NCI-H69 (cell line): ENCODE measurements at places on chromosomes 13 and 19.
A peak's percentile ranks its signal among the peaks of the same experiment; 100 is the strongest.

GRCh38 chr19:42472402-42473147 lies 29.8 kb upstream of the CXCL17 start:
- peak; percentile 26 for DNase-seq

DNA sequence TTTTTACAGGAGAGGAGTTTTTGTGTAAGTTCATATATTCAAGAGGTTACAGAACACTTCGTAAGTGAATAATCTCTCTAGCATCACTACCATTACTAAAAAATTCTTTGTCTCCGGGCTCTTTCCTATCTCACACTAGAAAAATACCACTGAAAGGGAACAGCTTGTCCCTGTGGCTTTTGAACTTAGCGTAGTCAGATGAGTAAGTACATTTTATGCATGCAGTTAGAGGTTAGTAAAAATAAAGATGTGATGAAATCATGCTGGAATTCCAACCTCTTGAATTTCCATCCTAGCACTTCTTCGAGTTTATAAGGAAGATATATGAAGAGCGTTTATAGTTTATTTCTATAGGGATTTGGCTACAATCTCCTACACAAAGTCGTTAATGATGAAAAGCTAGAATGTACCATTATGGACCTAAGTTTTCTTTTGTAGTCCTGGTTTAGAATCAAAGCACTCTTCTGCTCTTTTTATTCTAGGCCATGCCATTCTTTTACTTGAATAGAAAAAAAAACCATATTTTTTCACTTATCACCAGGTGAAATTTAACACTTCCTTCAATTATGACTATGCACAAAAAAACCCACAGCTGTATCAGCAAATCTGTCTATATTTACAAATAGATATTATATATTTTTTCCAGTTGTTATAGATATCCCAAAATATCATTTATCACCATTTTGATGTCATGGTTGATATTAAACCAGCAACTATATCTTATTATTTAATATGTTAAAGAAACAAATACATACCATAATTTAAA lies 139.9 kb upstream of the PCDH9 start:
- peak; percentile 55 for DNase-seq

GRCh38 chr13:26051231-26051656 lies 572 bp downstream of the SHISA2 start:
- no peak for DNase-seq

GRCh38 chr19:38815059-38816001 lies 2.6 kb upstream of the LGALS4 start:
- no peak for DNase-seq

DNA sequence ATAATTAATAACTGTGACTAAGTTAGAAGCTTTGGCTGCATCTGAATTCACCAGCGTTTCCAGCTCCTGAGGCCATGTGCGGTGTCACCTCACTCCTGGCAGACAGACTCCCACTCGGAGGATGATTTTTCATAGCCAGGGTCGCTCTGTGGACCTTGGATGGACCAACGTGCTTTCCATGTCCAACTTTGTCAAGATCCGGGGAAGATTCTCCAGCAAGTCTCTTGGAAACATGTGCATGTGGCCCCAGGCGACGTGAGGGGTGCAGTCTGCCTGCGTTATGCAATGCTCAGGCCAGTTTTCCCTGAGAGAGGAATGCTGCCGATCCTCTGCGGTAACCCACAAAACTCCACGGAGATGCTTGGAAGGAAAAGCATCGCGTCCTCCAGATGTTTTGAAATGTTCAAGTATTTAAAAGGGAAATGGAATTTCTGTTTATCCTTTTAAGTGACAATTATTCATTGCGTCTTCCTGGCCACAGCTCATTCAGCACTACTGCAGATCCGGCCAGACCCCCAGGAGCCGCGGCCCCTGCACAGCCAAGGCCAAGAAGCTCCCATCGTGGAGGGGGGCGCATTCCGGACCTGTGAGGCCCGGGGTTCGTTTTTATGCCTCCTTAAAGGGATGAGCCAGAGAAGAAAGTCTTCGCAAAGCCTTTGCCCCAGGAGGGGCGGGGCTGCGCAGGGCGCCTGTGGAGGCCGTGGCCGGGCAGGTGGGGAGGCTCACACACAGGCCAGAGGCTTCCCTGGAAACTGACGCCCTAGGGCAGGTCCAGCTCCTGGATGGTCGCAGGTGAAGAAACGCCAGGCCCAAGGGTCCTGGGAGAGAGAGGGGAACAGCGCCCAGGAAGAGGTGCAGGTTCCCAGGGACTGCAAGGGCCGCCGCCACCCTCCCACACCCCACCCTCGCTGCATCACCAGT lies 46.0 kb downstream of the C13orf46 start:
- no peak for DNase-seq

- DNase-seq, result no peak
These were observed 347.9 kb downstream of the EFNB2 start for GRCh38 chr13:106187501-106188095.

DNA sequence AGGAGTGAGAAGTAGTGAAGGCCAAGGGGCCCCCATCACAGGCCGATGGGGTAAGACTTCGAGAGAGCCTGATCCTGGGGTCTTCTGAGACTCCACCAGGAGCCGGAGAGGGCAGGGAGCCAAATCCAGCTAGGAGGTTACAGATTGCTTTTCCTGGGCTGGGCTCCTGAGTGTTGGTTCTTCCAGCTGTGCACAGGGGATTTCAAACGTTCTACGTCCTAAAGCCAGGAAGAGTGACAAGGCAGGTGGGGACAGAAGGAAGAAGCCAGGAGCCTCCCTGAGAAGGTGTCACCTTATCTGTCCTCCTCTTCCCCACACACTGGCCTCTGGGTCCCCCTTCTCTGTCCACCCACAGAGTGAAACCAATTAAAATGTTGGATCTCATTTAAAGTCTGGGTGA lies 16.1 kb upstream of the TPRX2 start:
- no peak for DNase-seq

DNA sequence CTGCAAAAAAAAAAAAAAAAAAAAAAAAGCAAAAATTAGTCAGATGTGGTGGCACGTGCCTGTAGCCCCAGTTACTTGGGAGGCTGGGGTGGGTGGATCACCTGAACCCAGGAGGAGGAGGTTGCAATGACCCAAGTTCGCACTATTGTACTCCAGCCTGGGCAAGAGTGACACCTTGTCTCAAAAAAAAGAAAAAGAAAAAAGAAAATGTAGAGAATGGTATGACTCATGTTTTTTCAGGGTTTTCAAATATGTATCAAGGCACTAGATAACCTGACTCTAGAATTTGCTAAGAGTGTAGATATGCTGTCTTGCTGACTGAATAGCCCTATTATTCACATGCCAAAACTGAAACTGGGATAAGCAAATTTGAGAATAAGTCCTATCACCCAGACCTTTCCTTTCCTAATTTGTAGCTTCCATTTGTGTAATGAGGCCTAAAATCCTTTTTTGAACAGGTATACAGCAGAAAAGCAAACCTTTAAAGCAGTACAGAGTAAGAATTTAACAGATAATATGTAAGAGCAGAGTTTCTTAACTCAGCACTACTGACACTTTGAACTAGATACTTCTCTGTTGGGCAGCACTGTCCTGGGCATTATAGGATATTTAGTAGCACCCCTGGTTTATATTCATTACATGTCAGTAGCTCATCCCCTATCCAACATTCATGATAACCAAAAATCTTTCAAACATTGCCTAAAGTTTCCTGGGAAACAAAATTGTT lies 108.6 kb downstream of the ELF1 start:
- no peak for DNase-seq

GRCh38 chr13:30081331-30081730 lies 226.0 kb downstream of the KATNAL1 start:
- DNase-seq, result no peak
